ENCODE measurements at places on chromosomes 2 and 18. TPM values are rescaled to one million over a fixed set of nuclear protein-coding genes. Genes with fewer than 3 reads are reported as not detected.

- DNase-seq, result no peak
These were observed 119.9 kb downstream of the DCC start for GRCh38 chr18:52459890-52460289.

- DNase-seq, result no peak
These were observed 46.1 kb downstream of the YES1 start for GRCh38 chr18:765764-766549.

GRCh38 chr2:112483831-112484230 is 1.9 kb downstream of the TTL start:
- no peak for DNase-seq

CNGA3 gene
- 0.38 TPM for total RNA-seq

DNA sequence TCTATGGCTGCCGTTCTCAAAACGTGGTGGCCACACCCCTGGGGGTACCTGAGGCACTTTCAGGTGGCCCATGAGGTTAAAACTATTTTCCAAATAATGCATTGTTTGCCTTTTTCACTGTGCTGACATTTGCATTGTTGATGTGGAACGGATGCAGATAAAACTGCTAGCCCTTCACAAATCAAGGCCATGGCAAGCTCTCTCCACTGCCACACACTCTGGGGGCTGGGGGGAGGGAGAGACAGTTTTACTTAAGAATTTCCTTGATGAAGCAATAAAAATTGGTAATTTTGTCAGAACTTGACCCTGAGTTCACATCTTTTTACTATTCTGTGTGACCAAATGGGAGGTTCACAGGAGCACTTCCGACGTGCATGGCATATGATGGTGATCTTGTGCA is 22.0 kb upstream of the TGIF1 start:
- DNase-seq, result no peak

DNA sequence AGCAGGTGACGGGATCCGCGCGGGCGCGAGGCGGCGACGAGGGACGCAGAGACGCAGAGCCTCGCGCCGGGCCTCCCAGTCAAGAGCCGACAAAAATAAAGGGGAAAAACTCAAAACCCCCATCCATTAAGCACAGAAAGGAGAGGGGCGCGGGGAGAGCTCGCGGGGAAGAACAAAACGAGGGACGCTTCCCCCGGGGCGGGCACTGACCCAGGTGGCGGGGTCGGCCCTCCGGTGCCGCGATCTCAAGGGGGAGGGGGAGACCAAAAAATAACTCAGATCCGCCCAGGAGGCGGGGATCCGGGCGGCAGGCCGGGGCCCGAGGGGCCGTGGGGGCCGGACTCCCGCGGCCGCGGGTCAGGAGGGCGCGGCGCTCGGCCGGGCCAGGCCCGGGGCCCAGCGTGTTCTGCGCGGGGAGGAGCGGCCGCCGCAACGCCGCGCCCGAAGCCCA is 597 bp downstream of the RNF103 start:
- DNase-seq, result peak; percentile 88

- no peak for DNase-seq
These were observed 127.1 kb downstream of the AGPS start for GRCh38 chr2:177519534-177520115.

- DNase-seq, result no peak
These were observed 183.0 kb downstream of the MREG start for GRCh38 chr2:215830304-215830703.

GRCh38 chr2:178397002-178397605 is 53.9 kb downstream of the PRKRA start:
- no peak for DNase-seq

DNA sequence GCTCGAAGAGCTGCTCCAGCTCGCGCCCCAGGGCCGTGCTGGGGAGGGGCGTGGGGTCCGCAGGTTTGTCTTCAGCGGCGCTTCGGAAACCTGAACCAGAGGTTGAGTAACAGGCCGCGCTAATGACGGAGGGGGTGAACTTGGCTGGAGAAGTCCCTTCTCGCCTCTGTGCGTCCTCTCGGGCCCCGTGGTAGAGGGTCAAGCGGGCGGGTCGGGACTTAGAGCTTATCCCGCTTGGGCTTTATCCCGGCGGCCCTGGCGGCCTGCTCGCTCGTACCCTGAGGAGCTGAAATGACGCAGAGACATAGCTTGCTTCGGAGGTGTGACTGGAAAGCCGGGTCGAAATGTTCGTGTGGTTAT is 479 bp downstream of the RNMT start:
- DNase-seq, result peak; percentile 90

EML6 gene
- 12.1 TPM for total RNA-seq

DNA sequence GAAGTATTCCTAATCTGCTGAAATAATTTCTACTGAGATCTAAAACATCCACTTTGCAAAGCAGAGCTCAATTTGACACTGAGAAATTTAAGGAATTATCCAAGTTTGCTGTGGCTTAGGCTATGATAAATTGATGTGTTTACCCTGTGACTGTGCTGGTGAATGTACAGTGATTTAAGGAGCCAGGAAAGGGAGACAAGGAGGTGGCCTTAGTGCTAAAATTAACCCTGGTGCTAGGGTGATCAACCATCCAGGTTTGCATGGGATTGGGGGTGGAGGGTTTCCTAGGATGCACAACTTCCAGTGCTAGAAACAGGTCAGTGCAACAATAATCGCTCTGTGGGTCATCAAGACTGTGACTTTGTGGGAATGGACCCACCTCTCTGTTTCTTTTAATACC is 307.5 kb upstream of the SPRED2 start:
- no peak for DNase-seq

GRCh38 chr18:78407466-78407844 is 572.2 kb upstream of the SALL3 start:
- no peak for DNase-seq

DNPEP gene
- 41.9 TPM for total RNA-seq

- no peak for DNase-seq
These were observed 216.9 kb downstream of the MYO3B start for GRCh38 chr2:170394641-170395387.

SLC30A3 gene
- total RNA-seq, result 1.4 TPM

All from posterior vena cava (tissue), 2 donors.